ENCODE measurements at places on chromosomes 6 and 20. TPM values are rescaled to one million over a fixed set of nuclear protein-coding genes. Genes with fewer than 3 reads are reported as not detected.

HLA-DRB5 gene
- 1.6 TPM for total RNA-seq

DNA sequence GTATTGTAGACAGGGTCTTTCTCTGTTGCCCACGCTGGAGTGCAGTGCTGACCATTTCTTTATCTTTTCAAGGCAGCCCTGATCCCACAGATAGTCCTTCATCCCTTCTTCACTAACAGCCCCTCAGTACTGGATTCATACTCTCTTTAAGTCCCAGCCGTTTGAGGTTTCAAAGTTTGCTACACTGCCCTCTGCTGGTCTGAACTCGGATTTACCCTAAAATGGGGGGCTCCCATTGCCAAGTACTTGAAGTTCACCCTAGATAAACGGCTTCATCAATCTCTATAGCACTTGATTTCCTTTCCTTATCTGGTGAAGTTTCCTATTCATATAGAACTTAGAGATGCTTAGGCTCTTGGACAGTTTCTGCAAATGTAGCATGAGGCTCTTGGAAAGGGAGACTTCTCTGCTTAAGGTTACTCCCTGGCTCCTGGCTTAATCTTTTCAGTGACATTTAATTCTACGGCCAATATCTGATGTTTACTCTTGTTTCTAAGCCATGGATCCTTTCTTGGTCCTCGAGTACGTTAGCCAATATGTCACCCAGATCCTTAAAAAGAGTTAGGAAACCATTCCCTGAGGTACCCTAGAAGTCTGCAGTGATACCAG, 21.4 kb upstream of the PREP start:
- DNase-seq, result peak; percentile 69

- no peak for DNase-seq
Observed at GRCh38 chr6:15755526-15755925, 92.7 kb upstream of the DTNBP1 start.

- no peak for DNase-seq
Observed at GRCh38 chr20:64025826-64026412, 10.1 kb upstream of the C20orf204 start.

DNA sequence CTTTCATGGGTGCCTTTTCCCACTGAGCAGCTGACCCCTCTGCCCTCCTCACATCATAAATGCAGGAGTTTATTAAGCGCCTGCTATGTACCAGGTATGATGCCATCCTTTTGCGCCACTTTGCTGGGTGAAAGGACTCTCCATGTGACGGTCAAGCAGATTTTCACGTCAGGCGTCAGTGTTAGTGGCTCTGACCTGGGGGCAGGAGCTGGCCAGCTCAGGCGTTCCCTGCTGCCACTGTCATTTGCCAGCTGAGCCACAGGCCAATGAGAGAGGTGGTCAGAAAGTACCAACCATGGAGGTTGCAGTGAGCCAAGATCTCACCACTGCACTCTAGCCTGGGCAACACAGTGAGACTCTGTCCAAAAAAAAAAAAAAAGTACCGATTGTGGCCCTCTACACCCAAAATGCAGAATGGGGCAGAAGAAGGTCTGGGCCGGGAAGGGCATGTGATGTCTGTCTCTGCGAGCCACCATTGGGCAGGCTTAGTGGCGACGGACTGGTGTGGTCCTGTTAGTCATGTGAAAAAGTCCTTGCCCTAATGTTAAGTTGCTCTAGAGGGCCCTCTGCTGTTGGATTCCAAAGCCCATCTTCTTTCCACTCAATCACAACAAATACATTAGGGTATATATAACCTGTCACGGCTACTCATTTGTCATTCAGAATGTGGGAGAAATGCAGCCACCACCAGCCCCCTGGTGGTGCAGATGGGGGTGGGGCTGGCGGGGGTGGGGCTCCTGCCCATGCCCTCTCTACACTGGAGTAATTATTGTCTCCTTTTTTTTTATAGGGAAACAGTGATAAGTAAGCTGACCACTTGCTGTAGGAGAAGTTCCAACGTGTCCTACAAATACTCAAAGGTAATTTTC, 18.4 kb upstream of the SLC22A1 start:
- no peak for DNase-seq

GRCh38 chr6:135306740-135307420, 125.8 kb downstream of the MYB start:
- DNase-seq, result no peak

GRCh38 chr6:169441292-169441691, 187.6 kb upstream of the THBS2 start:
- DNase-seq, result no peak

- DNase-seq, result no peak
Observed at GRCh38 chr6:145643760-145644159, 91.6 kb downstream of the EPM2A start.

TREM2 gene
- total RNA-seq, result not detected
